ENCODE measurements at places on chromosomes 5 and 9.

GRCh38 chr9:82810915-82811314 lies 252.0 kb downstream of the RASEF start:
- DNase-seq, result no peak

- no peak for DNase-seq
Measured at GRCh38 chr5:126402621-126403555, 20.3 kb upstream of the GRAMD2B start.

DNA sequence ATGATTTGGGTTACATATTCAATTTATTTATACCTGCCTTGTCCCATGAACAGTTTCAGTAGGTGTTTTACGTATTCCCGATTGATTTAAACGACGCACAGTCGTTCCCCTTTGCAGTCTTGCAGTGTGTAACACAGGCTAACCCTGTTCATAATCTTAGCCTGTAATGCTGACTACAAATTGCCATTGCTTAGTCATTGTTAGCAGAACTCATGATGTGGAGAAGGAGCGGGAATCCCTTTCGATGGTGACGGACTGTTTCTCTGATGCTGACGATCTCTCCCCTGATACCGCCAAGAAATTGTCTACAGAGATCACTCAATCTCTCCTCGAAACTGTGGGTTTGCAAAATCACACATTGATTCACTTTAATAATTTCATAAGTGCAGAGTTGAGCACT lies 93.2 kb downstream of the MRPL36 start:
- DNase-seq, result no peak

GRCh38 chr9:92180669-92181181 lies 65.5 kb upstream of the SPTLC1 start:
- DNase-seq, result no peak

DNA sequence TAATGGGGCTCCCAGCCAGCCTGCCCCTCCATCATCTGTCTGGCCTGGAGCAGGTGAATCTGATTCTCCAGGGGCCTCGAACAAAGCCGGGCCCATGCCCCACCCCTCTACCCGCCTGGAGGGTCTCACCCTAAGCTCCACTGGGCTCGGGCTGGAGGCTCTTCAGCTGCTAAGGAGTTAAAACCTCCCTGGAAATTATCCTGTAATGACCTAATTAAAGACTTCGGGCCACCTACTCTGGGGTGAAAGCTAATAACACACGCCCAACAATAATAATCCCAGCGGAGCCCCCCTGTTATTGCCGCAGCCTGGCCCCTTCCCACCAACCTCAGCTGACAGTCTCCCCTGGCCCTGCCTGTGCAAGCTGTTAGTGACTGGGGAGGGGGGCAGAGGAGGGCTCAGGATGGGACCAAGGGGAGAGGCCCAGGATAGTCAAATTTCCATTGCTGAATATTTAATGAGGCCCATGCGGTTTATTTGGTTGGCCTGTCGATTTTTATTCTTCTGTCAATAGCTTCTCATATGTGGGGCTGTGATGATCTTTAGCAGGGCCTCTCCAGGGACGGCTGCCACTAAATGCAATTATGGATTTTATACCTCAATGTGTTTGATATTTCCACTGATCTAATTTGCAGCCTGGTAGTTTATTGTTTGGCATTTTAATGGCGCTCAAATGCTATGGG lies 25.7 kb downstream of the LMX1B start:
- DNase-seq, result no peak

DNA sequence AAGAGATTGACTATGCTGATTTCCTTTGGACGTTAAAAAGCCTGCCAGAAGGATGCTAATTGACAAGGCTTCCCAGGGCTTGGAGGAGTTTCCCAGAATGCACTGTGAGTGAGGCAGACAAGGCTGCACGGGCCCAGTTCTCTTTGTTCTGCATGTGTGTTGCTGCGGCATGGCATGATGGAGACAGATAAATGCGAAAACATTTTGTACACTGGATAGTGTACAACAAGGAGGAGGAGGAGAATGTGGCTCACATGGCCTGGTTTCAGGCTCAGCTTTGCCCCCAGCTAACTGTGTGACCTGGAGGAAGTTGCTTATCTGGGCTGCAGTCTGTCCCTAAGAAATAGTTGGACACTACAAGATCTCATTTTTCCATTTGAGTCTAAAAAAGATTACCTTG lies 135.5 kb upstream of the CPEB4 start:
- DNase-seq, result no peak

- DNase-seq, result no peak
Measured at GRCh38 chr5:150992705-150993104, 27.7 kb upstream of the GPX3 start.

GRCh38 chr9:73741316-73741715 lies 589.7 kb downstream of the ANXA1 start:
- no peak for DNase-seq

- no peak for DNase-seq
Measured at GRCh38 chr9:84450029-84450428, 109.5 kb upstream of the SLC28A3 start.

DNA sequence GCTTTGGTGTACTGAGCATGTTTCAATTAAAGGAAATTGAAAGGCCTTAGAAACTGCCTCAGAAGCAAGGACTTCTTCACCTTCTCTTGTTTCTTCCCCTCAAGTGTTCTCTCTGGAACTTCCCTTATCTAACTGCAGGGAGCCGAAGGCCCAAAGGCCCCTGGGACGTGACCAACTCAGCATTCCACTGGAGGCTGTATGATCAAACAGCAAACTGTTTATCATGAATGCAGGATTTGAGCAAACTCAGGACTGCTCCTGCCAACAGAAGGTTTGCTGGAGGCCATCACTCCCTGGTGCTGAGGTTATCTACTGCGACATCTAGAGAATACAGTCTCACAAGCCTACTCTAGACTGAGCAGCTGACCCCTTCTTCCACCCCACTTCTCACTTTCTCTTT lies 4.8 kb upstream of the CDH10 start:
- no peak for DNase-seq

DNA sequence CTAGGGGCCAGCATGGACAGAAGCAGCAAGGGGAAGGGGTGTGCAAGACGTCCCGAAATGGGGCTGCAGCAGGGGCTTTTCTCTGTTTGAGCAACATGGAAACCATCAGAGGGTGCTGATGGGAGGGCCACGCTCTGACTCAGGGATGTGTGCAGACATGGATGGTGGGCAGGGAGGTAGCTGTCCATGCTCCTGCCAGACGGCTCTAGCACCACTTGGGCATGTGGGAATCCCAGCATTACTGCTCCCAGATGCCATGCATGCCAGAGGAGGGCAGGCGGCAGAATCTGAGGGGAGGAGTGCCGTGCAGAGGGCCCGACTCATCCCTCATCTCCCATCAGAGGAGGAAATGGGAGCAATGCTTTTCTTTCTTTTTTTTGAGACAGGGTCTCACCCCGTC lies 45.6 kb upstream of the SLC25A51 start:
- DNase-seq, result no peak

GRCh38 chr5:66209794-66210193 lies 65.7 kb downstream of the SREK1 start:
- no peak for DNase-seq

- no peak for DNase-seq
Measured at GRCh38 chr5:170161069-170161468, 55.4 kb downstream of the FOXI1 start.

DNA sequence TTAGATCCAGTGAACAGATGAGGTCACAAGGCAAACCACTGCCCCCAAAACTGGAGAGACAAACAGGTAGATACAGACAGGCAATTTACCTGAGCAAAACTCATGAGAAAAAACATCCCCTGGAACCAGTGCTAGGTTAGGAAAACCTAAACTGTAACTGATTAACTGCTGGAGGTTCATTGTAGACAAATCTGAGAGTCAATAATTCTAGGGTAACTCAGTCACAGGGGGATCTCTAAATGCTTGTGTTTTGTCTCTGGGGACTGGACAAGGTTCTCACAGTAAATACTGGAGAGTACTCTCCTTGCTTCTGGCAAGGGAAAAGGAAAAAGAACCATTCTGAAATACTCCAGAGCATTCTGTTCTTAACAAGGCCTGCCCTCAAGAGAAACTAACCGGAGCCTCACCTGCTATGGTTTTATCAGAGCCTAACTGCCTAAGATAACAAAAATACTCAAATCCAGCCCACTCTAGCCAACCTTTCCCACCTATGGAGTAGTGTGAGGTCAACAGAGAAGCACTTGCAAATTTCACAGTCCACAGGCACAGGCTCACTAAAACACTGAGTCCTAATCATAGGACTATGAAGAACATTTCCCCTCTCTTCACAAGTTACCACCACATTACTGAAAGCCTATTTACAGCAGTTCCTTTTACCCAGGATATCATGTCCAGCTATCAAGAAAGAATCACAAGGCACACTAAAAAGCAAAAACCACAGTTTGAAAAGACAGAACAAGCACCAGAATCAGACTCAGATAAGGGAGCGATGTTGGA lies 139.9 kb upstream of the ACOT12 start:
- DNase-seq, result no peak

- no peak for DNase-seq
Measured at GRCh38 chr5:116772806-116773205, 198.2 kb upstream of the SEMA6A start.

All from left ventricle myocardium inferior (tissue), 1 donor.